ENCODE measurements at places on chromosomes 3 and 15.

DNA sequence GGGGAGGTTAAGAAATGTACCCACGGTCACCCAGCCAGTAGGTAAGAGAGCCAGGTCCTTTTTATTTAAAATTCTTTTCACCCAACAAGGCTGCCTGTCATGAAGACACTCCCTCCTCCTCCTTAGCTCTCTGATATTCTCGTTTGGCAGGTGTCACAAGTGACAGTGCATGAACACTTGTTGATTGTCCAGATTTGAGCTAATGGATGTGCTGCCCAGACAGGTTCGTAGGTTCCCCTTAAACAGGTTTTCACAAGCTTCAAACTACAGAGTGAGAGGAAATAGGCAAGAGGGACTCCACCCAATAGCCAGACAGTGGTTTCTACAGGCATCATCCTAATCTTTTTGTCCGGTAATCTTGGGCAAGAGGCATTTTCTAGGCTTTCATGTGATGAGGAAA lies 32.2 kb downstream of the ATP13A4 start:
- no peak for DNase-seq

DNA sequence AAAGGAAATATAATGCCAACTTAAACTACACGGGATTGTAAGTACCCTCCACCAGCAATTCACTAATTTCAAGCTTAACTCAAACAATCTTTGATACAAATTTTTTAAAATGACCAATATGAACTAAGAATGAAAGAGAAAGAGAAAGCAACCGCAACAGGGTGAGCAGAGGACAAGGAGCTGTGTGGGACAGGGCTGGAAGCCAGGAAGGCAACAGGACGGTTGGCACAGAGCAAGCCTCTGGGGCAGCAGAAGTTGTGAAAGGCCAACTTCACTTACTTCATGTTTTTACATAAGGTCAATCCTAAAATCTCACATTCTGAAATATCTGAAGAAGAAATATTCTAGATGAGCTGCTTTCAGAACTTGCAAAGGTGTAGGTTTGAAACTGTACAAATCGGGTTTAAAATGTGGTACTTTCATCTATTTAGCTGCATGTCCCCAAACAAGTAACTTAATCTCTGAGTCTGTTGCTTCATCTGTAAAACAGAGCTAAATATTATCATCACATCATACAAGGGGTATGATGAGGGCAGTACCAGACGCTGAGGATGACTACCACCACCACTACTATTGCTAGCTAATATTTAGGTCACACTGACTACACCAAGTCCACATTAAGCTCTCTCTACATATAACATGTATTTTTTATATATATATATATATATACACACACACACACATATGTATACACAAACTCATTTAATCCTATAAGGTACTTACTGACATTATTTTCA lies 101.7 kb downstream of the IGSF11 start:
- peak; percentile 44 for DNase-seq

DNA sequence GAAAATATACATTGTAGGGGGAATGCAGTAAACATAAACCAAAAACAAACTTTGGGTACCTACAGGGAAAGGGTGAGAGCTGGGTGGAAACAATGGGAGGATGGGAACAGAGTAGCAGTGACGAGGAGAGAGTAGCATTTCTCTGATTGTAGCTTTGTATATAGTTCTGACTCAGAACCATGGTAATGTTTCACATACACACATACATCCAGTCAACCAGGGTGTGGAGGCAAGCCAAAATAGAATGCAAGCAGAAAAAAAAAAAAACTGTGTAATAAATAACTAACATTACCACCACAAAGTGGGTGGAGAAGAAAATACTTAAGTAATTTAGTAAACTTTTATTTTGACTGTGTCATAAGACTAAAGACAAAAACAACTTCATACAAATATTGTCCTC lies 27.2 kb downstream of the BCL2A1 start:
- DNase-seq: no peak

GRCh38 chr15:63551400-63551799 lies 45.8 kb upstream of the FBXL22 start:
- DNase-seq: no peak

- DNase-seq: no peak
Observed at GRCh38 chr3:49703443-49703927, 14.1 kb downstream of the RNF123 start.

- DNase-seq: no peak
Observed at GRCh38 chr3:197404754-197405153, 106.3 kb upstream of the DLG1 start.

DNA sequence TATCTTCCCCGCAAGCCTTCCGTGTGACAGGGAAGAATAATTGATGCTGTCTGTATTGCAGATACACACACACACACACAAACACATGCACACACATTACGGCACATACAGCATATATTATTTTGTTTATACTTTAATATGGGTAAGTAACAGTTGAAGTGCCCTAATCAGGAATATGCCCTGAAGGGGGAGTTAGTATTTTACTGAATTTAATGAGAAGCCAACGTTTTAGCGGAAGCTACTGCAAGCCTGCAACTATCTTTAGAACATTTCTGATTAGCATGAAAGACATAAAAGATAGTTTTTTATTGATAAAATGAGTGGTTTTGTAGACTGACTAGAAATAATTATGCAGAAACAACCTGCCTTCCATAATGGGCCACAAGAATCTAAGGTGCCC lies 296.6 kb upstream of the SLCO3A1 start:
- DNase-seq: no peak

GRCh38 chr3:78025916-78026315 lies 986.0 kb downstream of the ROBO2 start:
- no peak for DNase-seq

DNA sequence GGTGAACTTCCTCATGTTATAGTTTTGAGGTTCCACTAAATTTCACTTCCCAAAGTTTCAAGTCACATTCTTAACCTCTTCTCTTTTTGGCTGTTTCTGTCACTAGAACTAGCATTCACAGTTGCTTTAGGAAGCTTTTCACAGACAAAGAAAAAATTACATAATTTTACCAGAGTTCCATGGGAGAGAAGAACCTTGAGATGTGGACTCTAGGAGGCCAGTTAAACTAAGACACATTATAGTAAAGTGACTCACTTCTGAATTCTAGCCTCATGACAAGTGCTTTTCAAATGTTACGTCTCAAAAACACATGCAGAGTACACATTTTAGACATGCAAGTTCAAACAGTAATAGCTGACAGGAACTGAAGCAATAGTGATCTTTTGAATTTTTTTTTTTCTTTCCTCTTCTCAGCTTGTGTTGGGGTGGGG lies 39.9 kb upstream of the LRTM1 start:
- DNase-seq: no peak

DNA sequence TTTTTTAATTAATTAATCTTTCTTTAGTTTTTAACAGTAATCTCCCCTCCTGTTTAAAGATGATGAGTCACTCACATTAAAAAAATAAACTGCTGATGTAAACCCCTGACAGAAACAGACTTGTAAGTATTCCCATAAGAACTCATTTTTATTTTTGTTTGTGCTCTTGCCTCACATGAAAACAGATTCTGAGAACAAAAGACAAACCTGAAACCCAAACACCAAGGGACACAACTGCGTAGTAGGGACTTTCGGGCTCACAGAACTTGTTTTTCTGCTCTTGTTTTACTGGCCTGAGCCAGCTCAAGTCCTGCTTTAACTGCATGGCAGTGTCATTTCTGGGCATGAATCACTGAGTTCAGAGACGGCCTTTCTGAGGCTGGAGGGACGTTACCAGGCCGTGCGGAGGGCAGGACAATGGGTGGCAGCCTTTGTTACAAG lies 600.8 kb downstream of the FOXP1 start:
- peak; percentile 10 for DNase-seq

GRCh38 chr3:22887664-22888291 lies 315.3 kb upstream of the UBE2E2 start:
- no peak for DNase-seq

DNA sequence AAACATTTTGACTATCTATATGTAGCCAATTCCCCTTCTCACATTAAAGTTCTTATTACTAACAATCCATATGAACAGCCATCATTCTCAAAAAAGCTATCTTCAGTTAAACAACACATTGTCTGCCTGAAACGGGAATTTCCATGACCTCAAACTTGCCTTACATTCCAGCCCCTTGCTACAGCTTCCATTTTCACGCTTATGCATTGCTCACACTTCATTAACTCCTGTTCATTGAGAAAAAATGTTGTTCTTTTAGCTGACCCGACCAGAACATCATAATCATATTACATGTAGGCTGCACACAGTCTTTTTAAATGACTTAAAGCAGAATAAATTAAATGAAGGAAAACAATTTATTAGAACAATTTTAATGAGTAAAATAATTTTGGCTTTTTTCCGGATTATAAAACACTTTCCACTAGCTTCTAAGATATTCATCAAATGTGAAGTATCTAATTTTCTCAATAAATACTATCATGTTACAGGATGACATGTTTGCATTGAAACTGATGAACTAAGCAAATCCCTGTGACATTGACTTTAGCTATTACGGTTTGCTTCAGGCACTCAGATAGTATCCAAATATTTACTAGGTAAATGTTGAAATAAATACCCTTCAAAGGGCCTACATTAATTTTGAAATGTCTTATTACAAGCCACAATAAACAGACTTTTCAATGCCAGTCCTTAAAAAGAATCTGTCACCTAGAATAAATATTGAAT lies 49.9 kb downstream of the P3H2 start:
- DNase-seq: no peak

DNA sequence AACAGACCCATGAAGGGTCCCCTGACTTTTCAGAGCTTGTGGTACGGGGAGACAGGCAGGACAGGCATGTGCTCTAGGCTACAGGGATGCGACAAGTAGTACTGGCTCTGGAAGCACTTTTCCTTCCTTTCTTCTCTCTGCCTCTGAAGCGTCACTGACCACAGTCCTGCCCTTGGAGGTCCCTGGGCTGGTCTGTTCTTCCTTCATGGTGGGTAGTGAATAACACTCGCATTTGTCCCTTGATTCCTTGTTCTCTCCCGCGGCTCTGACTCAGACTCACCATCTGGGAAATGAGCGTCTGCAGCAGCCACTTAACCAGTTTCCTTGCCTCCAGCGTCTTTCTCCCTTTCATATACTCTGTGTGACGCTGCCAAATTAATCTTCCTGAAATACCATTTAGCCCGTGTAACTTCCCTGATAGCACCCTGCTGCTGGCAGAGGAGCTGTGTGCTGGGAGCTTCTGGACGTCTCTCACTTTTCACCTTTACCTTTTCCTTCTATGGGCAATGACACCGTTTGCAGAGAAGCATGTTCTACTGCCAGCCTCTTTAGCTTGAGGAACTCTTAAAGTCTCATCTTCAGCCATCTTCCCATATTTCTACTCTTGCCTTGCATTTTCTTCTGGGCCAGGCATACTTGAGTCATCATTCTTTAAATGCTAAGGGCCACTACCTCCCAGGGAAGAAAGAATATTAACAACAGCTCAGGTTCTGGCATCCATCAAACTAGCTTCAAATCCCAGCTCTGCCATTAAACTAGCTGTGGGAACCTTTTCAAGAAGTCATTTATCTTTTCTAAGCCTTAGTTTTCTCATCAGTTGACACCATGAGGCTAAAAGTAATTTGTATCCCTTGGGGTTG lies 33.6 kb downstream of the TMEM45A start:
- no peak for DNase-seq

- DNase-seq: no peak
Observed at GRCh38 chr3:116179091-116179490, 266.2 kb downstream of the LSAMP start.

GRCh38 chr3:94609908-94610307 lies 547.0 kb downstream of the NSUN3 start:
- no peak for DNase-seq
